ENCODE measurements at places on chromosomes 6 and 20.

- peak; percentile 44 for DNase-seq
Measured at GRCh38 chr20:53592992-53593465, 610 bp downstream of the ZNF217 start.

DNA sequence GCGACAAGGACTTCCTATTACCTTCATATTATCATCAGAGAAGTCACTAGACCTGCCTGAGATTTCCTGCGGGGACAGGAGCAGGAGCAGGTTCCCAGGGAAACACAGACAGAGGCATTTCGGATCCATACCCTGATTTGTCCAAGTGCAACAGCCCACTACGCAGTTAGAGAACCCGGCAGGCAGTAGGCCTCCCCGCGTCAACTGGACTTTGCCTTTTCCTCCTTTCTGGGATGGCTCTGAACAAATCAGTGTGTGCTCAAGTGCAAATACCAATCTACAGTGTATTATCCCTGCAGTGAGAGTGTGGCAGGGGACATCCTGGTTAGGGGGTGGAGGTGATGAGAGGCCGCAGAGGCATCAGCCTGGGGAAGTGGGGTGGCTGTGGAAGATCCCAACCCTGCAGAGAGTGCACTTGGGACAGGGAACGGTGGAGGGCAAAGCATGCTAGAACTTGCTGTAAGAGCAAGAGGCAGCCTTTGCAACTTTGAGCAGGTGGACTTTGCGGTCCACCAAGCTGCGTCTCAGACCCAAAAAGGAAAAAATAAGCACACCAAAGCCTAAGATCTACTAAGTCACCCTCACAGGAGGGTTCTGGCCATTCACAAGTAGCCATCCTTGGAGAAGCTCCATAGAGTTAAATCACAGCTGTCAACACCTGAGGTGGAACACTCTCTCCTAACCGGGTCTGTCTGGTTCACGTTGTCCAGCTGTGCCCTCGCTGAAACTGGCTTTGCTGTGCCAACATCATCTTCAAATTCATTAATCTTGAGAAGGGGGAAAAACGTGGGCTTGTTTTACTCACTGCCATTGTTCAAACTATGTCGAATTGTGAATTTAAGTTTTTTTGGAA, 159.1 kb downstream of the ZDHHC14 start:
- no peak for DNase-seq

DNA sequence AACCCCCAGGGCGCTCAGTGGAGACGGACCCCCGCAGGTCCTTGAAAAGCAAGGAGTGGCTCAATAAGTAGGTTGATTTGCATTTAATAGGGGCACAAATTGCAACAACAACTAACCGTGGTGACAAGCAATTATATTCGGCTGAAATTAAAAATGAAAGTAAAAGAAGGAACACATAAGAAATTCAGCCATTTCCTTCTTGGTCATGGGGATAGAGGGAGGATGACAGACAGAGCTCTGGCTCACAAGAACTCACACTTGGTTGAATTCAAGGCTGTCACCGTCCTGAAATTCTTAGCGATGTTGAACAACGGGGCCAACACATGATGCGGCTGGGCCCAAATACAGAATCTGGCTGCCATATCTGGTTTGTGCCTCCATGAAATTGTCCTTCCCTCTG, 129.0 kb downstream of the EDN3 start:
- DNase-seq: no peak

- no peak for DNase-seq
Measured at GRCh38 chr6:25107218-25107617, 171.5 kb upstream of the RIPOR2 start.

DNA sequence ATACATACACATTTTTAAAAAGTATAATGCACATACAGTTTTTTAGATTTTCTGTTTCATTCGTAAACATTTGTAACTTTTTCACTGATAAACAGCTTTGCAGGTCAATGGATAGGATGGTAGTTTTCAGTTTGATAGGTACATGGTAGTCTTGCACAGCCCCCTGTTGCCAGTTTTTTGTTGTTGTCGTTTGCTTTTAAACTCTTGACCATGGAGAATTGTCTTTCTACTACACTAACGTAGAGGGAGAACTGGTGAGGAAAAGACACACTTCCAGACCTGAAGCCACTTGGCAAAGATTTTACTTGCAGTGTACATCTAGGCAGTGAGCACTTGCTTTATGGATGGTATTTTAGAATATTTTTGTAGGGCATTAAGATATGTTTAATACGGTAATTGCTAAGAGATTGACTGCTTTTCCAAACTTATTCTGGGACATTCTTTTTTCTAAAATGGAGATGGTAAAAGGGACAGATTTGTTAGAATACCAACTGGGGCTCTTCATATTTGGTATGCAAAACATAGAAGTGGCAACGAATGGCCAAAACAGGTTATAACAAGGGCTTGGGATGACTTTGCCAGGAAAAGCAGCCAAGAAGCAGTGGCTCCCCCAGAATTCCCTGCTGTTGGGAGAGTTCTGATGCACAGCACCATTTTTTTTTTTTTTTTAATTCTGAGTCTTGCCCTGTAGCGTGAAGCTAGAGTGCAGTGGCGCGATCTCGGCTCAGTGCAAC, 1.5 kb downstream of the PYGB start:
- DNase-seq: no peak

Measured in stimulated activated CD4-positive, alpha-beta T cell treated with anti-CD3 and anti-CD28 coated beads, Interleukin-15, amount 100 ng/mL, for 24 hours (primary cell).